ENCODE measurements at places on chromosomes 6 and 20.

DNA sequence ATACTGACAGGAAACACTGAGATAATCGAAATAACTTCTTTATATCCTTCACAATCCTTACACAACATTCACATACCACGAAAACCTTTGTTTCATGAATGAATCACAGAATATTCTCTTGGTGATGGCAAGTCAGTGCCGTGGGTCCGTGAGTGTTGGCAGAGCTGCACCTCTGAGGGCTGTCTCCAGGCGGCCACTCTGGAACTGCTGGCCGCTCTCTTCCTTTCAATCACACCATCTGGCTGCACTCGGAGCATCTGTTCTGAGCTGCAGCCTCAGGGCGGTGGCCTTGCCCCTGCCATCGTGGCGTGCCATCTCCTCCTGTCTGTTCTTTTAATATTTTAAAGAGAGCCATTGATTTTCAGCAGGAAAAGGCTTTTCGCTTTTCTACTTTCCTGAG, 129.4 kb upstream of the AFDN start:
- DNase-seq, result no peak

DNA sequence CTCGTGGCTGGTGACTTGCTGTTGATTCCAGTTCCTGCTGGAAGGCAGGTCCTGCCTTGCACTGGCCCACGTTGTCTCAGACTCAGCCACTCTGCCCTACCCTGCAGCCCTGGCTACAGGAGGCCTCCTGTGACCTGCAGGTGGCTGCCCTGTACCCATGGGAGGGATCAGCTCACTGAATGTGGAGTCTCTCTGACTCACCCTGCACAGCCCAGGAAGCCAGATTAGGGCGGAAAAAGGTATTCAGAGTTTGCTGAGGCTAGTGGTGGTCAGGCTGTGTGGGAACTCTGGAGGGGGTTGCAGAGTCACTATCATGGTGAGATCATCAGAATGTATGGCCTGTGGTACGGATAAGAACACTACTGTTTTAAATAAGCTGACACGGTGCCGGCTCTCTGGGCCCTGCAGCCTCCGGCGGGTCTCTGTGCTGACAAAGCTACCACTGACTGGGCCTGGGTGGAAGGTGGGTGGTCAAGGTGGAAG, 24.7 kb upstream of the PYGB start:
- DNase-seq, result peak; percentile 73

GRCh38 chr20:50357783-50358161, 152.4 kb upstream of the PTPN1 start:
- DNase-seq, result no peak

DNA sequence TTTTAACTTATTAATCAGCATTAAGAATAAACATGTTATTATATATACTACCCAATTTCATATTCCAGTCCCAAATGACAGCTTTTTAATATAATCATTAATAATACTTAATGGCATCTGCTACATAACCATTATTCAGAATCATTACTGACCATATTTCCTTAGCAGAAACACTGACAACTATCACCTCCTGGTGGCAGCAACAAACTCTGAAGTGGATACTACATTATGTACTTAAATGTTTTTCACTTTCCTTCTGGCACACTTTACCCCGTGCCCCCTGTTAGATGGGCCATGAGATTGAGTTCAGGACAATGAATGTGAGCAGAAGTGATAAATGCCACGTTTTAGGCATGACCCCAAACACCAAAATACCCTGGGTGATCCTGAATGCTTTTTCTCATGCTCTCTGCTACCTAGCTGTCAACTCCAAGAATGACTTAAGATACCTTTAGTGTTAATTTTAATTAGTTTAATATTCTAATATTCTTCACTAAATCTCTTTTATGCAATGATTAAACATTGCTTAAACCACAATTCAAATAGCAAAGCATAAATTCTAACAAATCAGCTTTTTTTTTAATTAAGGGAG, 77.1 kb downstream of the LMBRD1 start:
- no peak for DNase-seq

DNA sequence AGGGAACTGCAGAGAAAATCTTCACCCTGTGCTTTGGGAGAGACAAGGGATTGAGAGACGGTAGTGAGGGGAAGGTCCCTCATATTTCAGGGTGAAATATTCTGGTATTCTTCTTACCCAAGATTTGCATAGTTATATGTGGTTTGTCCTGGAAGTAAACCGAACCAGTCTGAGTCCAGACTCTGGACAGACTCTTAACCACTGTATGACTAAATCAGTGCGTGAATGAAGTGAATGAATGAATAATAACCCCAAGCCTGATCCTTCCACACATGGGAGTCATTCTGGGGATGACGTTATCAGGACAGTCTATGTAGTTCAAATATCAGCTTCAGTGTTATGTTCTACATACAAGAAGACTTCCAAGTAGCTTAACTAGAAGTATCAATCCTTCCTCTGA, 690.7 kb downstream of the KIF16B start:
- no peak for DNase-seq

DNA sequence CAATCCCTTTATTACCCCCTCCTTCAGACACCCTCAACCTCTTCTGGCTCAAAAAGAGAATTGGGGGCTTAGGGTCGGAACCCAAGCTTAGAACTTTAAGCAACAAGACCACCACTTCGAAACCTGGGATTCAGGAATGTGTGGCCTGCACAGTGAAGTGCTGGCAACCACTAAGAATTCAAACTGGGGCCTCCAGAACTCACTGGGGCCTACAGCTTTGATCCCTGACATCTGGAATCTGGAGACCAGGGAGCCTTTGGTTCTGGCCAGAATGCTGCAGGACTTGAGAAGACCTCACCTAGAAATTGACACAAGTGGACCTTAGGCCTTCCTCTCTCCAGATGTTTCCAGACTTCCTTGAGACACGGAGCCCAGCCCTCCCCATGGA, 2.2 kb downstream of the TNF start:
- no peak for DNase-seq

GRCh38 chr6:56220078-56220477, 27.3 kb downstream of the COL21A1 start:
- DNase-seq, result no peak

GRCh38 chr6:14606353-14606752, 488.8 kb downstream of the CD83 start:
- DNase-seq, result no peak

- no peak for DNase-seq
These were observed 89.5 kb upstream of the AKIRIN2 start for GRCh38 chr6:87791485-87791884.

DNA sequence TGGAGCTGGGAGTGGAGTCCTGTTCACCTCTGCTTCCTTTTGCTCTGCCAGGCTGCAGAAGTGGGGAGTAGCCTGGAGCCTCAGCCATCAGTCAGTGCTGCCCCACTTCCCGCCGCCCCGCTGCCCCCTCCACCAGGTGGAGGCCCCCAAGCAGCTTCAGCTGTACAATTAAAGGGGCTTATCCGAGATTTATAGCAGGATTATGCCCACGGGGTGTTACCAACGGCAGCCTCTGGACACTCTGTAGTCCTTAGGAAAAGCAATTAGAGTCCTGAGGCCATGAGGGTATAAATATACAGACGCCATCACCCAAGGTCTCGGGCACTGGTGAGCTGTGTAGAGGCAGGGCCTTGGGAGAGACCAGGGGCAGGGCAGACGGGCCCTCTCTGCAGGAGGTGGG, 55.4 kb downstream of the GRM4 start:
- DNase-seq, result no peak

- DNase-seq, result no peak
These were observed 118.1 kb upstream of the PRDM1 start for GRCh38 chr6:105967917-105968602.
